ENCODE measurements at places on chromosomes 4 and X.

GRCh38 chrX:8453611-8454010 is 11.0 kb upstream of the VCX3B start:
- DNase-seq, result no peak

DNA sequence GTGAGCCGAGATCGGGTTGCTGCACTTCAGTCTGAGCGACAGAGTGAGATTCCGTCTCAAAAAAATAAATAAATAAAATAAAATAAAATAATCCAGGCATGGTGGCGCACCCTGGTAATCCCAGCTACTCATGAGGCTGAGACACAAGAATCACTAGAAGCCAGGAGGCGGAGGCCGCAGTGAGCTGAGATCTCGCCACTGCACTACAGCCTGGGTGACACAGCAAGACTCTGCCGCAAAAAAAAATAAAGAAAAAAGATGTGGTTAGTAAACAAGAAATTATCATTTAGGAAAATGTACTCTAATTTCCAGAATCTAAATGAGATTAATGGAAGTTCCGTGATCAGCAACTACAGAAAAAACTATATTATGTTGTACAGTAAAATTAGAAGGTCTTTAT is 14.5 kb upstream of the LRBA start:
- DNase-seq, result no peak

DNA sequence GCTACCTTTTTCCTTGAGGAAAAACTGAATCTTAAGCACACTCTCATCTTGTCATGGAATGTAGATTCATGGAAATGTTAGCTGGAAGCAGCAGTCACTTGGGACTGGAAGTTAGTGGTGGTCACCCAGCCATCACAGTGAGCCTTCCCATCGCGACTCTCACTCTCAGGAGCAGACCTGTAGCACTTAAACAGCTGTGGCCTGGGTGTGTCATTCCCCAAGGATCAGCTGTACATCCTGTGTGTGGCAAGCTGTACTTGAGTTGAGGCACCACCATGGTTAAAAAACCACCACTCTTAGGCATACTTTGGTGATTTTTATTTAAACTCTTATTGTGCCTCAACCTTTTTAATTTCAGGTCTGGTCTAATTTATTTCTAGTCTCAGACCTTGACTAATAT is 46.7 kb downstream of the JADE1 start:
- DNase-seq, result no peak

- no peak for DNase-seq
These were observed 212.2 kb downstream of the PPP1R2C start for GRCh38 chrX:42565739-42566138.

DNA sequence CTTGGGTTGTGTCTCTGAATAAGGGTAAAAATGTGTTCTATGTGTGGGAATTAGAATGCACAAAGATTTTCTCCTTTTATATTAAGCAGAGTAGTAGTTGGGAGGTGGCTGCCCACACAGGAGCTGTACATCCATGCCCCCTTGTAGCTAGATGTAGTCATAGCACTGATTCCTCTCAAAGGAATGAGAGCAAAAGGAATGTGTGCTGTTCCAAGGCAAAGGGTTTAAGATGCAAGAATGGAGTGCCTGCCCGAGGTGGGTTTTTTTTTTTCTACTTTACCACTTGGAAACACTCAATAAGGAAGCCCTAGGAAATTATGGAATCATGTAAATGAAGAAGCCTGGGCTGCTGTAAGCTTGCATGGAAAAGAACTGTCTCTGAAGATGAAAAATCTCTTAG is 2183.2 kb upstream of the AGA start:
- DNase-seq, result no peak

DNA sequence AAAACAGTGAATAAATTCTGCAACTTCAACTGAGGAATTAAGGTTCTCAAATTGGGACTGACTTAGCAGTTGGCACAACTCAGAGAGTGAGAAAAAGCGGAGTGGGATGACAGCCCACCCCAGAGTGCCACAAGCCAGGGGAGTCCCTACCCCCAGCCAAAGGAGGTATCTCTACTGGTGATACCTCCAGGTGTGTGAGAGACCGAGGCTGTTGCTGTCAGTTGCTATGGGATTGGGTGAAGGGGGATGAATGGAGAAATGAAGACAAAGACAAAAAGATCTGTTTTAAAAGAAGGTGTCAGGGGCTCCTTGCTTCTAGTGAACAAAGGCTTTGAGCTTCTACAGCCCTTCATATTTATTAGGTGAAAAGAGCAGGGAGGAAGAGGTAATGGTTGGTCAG is 71.4 kb upstream of the UGT2B10 start:
- no peak for DNase-seq

All from DMS53 (cell line).